ENCODE measurements at places on chromosomes 6 and 20.
A peak's percentile ranks its signal among the peaks of the same experiment; 100 is the strongest.

DNA sequence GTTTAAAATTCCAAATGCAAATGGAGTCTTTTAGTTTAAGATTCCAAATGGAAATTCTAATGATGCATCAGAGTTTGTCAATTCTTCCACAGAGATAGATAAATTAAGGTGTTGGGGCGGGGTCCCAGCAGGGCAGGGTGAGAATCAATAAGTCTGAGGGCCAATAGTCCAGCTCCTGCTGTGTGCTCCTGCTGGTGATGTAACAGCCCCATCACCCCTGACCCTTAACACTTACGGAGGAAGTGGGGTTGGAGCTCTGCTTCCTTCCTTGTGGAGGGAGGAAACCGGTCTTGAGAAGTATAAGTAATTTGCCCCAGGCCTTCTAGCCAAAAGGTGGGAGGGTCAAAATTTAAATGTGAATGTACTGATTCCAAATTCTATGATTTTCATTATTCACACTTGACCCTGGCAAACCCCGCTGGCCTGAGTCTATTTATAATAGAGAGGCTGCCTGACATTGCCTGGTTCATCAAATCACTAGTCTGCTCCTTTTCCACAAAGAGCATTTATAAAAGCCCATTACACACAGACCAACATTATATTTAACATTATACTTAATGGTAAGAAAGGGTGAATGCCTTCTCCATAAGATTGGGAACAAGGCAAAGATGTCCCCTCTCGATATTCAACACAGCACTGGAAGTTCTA, 17.2 kb downstream of the ZBTB2 start:
- no peak for DNase-seq

DNA sequence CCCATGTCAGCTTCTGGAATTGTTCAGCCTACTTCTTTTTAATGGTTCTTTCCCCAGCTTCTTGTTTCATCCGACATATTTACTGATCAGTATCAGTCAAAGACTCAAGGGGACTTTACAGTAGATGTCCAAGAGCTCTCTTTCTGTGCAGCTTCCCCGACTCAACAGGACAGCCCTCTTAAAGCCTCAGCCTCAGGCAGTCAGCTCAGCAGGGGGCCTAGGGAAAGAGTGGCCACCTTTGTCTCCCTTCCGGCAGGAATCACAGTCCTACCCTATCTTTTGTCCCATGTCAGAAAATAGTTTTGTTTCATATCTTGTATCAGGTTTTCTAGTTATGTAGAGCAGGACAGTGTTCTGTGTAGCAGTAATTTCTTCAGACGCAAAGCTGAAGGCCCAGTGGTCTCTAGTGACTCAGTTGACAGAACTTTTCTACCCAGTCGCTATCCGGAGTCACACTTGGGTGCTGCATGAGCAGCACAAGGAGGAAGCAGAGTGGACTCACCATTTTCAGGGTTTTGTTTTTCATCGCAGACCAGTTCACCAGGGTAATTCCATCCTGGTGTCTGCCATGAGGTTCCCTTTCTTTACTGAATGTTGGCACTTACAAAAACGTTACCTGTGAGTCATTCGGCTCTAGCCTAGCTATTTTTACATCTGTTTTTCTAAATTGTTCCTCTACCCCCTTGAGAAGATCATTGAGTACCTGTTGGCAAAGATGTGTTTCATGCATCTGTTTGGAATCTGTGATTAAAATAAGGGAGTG, 47.7 kb downstream of the SPATA2 start:
- no peak for DNase-seq

DNA sequence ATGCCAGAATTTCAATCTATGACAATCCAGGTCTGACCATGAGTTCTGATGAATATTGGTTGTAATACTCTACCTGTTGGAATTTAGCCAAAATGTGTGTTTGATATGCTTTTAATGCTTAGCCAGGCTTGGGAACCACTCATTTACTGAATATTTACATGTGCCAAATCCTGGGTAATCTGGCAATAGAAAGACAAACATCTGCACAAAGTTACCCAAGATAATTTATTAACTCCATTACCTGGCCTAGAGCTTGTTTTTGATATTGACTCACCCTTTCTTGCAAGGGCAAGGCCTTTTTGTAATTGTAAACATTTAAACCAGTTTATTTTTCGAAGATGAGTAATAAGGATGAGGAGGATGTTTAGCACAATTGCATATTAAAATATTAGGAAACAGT, 13.5 kb upstream of the CD2AP start:
- DNase-seq: no peak

- DNase-seq: no peak
These were observed 34.6 kb downstream of the REPS1 start for GRCh38 chr6:138953451-138953850.

GRCh38 chr6:82894653-82895259, 170.9 kb downstream of the UBE3D start:
- no peak for DNase-seq

DNA sequence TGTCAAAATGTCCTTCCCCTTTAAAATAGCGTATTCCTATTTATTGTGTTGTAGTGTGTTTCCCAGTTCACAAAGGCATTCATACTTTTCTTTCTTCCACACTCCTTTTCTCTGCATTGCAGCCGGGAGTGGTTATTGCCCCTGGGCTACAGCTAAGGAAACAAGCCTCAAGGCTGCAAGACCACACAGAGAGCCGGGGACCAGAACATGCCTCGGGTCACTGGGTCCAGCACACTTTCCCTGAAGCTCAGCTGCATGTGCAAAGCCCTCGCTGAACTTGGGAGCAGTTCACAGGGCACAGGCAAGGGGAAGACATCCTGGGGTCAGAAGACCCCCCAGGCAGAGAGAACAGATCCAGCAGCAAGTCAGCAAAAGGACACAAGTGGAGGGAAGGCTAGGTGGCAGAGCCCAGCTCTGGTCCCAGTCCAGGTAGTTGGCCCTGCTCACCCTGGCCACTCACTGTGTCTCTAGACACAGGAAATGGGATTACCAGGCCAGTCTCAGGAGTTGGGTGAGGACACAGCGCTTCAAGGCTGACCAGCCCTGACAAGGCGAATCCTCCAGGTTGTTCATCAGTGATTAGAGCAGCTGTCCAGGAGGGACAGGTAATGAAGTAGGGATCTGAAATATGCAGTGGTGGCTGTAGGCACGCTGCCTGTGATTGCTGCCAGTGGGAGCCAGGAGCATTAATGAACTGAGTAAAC, 118.2 kb downstream of the CD83 start:
- DNase-seq: no peak

- DNase-seq: no peak
These were observed 252.9 kb upstream of the RUNX2 start for GRCh38 chr6:45075246-45075645.

DNA sequence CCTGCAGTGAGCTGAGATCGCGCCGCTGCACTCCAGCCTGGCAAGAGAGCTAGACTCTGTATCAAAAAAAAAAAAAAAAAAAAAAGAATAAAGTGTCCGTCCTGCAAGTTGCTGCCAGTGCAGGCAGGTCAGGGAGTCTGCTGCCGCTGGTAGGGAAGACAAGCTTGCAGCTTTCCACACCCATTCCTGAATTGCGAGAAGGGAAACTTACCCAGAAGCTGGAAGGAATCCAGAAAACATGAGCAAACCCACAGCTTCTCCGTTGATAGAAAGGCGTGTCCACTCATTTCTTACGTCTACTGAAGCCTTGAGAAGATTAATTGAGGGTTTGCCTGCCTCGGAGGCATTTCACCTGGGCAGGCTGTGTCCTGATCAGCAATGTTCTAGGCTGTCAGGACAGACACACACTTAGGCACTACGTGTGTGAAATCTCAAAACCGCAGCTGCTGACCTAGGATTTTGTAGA, 61.6 kb upstream of the DSP start:
- no peak for DNase-seq

DNA sequence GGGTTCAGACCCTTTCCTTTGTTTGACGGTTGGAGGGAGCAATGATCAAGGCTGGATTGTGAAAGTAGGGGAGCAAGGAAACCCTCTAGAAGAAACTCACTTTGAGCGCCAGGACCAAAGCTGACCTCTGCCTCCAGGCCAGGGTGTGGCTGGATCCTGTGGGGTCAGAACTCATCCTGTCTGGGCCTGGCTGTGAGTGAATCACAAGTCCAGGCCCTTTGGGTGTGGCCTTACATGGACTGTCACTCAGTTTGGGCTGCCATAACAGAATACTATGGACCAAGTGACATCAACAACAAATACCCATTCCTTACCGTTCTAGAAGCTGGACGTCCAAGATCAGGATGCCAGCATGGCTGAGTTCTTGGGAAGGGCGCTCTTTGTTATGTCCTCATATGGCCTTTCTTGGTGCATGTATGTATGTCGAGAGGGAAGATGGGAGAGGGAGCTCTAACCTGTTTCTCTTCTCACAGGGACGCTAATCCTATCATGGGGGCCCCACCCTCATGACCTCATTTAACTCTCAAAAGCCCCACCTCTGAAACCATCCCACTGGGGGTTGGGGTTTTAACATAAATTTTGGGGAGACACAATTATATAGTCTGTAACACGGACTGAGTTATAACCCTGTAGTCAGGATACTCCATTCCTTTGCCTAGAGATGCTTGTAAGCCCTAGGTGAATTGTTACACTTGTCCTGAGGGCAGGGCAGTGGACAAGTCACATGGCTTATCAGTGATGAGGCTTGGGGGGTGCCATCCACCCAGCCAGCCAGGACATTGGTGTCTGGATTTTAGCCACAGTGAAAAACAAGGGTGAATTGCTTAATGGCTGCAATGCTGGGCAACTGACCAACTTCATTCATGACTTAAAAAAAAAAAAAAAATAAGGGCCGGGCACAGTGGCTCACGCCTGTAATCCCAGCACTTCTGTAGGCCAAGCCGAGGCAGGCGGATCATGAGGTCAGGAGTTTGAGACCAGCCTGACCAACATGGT, 80.0 kb downstream of the TRMT11 start:
- DNase-seq: no peak

DNA sequence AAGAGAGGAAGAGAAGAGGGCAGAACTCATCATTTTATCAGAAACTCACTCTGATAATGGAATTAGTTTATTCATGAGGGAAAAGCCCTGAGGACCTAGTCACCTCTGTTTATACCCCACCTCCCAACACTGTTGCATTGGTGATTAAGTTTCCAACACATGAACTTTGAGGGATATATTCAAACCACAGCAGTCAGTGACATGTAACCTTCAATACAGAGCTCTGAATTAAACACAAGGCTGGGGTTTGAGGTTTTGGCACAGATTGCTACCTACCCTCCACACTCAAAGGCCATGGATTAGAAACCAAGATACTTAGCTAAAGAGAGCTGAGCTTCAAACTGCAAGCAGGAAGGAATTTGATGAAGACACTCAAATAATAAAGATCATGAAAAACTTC, 48.5 kb upstream of the MOCS1 start:
- no peak for DNase-seq

DNA sequence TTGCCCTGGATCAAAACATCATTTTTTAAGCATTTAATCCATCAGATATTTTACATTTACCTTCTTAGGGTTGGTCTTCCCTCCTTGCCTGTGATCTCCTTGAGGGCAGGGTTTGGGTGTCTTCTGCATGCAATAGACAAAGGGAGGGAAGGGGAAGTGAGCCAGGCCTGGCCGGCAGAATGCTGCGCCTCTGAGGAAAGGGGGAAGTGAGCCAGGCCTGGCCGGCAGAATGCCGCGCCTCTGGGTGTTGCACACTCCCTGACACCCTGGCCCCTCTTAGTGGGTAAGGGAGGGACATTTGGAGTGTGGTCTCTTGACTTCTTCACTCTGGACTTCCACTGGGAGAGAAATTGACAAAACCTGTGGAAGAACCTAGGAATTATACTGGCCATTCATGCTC, 12.4 kb downstream of the PSMF1 start:
- no peak for DNase-seq

DNA sequence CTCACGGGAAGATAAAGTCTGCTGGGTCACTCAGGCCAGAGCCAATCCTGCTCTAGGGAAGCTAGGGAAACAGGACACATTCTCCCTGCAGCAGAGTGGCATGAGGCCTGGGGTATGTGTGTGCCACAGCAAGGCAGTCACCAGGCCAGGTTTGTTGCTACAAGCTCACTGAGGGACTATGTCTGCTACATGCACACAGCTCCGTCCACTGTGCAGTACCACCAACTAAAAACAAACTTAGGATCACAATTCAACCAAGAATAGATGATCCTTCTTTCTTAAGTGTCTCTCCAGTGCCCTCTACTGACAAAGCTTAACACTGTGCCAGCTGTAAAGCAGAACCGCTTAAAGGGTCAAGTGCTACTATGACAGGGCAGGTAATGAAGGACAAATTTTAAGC, 192.5 kb downstream of the PTPRK start:
- DNase-seq: peak; percentile 0

Measured in T-helper 1 cell (primary cell).